Stimulated activated CD4-positive, alpha-beta T cell treated with anti-CD3 and anti-CD28 coated beads, Interleukin-1b, Interleukin-23, amount 100 ng/mL, for 1 hour (primary cell): ENCODE measurements at places on chromosomes 7 and 10.

DNA sequence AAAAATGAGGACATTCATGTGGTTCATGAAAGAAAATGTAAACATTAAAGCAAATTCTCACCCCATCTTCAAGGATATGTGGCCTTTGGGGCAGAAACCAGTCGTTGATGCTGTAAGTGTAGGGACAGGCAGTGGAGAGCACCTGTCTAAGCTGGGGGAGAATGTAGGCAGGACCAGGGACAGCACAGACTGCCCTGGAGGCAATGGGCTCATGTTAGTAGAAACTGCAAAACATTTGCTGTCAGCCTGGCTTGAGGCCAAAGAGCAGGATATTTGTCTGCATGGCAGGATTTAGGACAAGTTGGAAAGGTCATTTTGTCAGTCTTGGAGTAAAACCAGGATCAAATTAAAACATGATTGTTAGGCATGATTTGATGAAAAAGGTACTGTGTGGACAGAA is 211.6 kb upstream of the AGK start:
- DNase-seq, result no peak

GRCh38 chr7:21192657-21193056 is 235.2 kb upstream of the SP4 start:
- DNase-seq, result no peak

DNA sequence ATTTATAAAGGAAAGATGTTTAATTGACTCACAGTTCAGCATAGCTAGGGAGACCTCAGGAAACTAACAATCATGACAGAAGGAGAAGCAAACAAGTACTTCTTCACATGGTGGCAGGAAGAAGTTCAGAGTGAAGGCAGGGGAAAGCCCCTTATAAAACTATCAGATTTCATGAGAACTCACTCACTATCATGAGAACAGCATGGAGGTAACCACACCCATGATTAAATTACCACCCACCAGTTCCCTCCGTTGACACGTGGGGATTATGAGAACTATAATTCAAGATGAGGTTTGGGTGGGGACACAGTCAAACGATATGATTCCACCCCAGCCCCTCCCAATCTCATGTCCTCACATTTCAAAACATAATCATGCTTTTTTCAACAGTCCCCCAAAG is 124.2 kb upstream of the PCGF5 start:
- DNase-seq, result no peak

- no peak for DNase-seq
Observed at GRCh38 chr10:79053481-79054202, 15.1 kb upstream of the ZMIZ1 start.

DNA sequence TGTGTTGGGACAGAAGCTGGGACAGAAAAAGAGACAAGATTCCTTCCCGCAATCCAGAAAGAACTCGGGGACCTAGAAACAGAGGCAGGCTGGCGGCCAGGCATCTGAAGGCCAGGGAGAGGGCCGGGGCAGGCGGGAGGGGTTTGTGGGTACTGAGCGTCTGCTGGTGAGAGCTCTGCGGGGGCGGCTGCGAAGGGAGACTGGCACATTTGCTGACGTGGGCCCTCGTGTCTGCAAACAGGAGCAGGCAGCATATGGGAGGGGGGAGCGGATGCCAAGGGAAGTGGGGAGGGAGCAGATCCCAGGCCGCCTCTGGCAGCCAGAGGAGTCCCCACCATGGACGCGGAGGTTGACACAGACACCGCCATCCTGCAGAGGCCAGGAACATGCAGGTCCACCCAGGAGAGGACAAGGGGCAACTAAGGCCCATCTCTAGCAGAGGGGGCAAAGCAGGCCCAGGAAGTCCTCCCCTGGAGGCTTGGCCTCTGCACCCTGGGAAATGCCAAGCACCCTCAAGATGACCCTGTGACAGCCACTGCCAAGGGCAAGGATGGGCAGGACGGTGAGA is 32.2 kb downstream of the KCNH2 start:
- no peak for DNase-seq

DNA sequence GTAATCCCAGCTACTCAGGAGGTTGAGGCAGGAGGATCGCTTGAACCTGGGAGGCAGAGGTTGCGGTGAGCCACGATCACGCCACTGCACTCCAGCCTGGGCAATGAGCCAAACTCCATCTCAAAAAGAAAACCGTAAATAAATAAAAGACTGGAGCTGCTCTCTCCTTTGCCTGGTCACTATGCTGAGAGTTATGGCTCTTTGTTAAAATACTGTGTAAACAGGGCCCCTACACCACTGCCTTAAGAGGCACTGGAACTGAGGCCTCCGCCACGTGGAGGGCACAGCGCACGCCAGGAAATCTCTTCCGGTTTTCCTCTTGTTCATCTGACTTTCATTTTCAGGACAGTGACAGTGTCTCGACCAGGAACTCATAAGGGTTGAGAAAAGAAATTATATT is 123.3 kb downstream of the PAXIP1 start:
- no peak for DNase-seq

- DNase-seq, result no peak
Observed at GRCh38 chr10:93333278-93333978, 148.7 kb downstream of the MYOF start.

GRCh38 chr10:71846816-71847215 is 4.2 kb downstream of the PSAP start:
- DNase-seq, result no peak
